ENCODE measurements at places on chromosomes 5 and 9. TPM values are rescaled to one million over a fixed set of nuclear protein-coding genes. Genes with fewer than 3 reads are reported as not detected.

- no peak for ATAC-seq
Observed at GRCh38 chr5:14436801-14437542, 144.6 kb upstream of the OTULINL start.

GRCh38 chr5:172768573-172769341, 2.2 kb downstream of the DUSP1 start:
- ATAC-seq, result no peak

DNA sequence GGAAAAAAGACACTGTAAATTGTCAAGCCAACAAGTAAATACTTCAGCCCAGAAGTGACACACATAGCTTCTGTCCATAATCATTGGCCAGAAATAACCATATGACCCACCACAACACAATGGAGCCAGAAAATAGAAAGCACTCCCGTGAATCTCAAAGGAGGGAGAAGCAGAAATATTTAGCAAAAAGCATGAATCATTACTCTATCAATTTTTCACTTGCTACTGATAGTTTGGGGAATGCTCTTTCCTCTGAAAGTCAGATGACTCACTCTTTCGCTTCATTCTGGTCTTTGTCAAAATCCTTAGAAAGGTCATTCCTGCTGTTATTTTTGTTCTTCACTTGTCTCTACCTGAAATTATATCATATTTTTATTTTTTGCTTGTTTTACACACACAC, 312.6 kb downstream of the TMEM232 start:
- no peak for ATAC-seq

DNA sequence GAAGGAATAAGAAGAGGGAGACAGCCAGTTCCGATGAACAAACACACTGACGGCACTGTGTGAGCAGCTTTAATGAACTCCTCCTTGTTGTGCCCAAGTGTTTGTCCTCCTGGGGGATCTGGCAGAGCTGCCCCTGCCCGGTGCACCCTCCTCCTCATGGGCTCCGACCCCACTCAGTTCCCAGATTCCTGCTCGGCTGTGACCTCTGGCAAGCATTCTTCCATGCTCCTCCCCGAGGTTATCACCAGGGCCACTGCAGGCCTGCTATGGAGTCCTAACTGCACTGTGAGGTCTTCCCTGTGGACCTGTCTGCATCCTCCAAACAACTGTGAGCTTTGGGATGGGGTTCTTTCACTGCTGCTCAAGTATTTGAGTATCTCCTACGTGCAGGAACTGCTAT, 142.2 kb downstream of the DCP2 start:
- no peak for ATAC-seq

- no peak for ATAC-seq
Observed at GRCh38 chr5:180020176-180020575, 51.4 kb downstream of the RNF130 start.

DNA sequence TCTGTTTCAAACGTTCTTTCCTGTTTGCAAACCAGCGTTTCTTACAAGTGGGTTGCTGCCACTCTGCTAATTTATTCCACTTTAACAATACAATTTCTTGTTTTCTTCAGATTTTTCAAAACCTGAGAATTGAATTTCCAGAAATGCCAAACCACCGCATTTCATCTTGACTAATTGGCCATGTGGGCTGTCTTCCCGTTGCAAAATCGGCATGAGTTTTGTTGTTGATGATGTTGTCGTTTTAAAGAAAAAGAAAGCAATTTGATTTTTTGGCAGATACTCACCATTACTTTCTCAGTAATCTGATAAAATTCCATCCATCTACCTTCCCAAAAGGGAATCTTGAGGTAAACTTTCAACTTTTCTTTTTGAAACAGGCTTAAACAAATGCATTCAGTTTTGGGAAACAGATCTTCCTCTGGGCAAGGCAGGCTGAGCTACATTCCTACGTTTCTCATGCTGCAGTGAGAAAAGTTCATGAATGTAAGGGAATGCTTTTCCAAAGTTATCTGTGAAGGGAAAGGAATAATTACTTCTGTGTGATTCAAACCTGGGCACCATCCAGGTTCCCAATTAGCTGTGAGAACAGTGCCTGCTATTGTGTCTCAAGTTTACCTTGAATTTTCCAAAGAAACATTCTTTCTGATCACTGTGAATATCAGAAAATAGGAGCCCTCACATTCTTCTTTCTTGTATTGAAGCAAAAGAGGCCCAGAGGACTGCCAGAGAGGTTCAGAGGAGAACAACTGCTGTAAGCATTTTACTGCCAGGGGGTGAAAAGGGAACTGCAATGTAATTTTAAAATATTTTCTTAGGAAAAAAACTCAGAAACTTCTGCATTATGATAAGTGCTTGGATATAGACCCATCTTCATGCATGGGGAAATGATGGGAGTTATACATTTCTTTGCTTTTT, 100.7 kb upstream of the TUT7 start:
- ATAC-seq, result no peak

DNA sequence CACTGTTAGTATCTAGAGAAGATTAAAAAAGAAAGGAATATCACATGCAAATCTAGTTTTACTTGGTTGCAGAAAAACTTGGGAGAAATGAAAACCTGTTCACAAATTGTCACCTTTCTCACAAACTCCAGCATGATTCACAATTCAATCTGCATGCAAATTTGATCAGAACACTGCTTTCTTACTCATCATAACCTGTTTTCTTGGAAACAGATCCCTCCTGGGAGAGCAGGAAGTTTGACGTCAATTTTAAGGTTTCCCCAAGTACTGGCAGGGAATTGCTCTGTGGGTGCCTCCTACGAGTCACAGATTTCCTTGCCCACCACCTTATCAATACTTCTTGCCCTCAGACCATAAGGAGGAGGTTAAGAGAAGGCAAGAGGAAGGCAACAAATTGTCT, 30.2 kb upstream of the HTR4 start:
- ATAC-seq, result no peak

DNA sequence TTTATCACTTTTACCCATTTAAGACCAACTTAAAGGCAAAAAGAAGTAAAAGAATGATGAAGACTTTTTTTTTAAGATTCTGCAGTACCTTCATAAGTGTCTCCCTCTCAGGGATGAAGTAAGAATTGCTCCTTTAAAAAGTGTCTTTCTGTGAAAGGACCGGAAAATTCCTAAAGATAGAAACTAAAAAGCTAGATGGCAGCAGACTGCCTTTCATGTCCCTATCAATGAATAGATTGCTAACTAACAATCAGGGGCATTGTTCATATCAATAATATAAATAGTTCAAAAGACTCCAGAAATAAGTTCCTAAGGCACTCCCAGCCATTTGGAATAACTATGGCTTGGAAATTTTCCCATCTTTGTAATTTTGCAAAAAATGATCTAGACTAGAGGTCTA, 558.0 kb downstream of the PDE4D start:
- no peak for ATAC-seq

Gene SLC30A5
- 33.7 TPM for total RNA-seq

Gene KLHL9
- 20.5 TPM for total RNA-seq

Gene MRPL50
- total RNA-seq, result 13.1 TPM

Gene ZNF462
- total RNA-seq, result 19.1 TPM

Gene SEMA4D
- total RNA-seq, result 4.4 TPM

Gene PRKAA1
- total RNA-seq, result 66.5 TPM

Gene CATSPER3
- total RNA-seq, result 0.78 TPM

Gene SCAI
- total RNA-seq, result 7.7 TPM

Measured in gastroesophageal sphincter (tissue), 4 donors.